ENCODE measurements at places on chromosomes 6 and 20.

DNA sequence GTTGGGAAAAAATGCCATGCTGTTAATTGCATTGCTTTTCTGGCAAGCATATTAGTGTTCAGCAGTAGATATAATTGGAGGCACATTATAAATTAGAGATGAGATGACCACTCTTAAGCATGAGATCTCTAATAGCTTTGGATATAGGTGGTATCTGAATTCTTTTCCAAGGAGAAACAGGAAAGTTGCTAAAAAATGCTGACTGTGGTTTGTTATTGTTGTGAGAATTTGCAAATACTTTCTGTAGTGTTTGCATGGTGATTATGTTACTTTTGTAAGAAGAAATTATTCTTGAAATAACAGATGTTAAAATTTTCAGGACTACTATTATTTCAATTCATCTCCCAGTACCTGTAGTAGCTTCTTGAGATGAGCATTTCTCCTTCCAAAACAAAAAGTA is 225.2 kb downstream of the TBC1D7 start:
- DNase-seq = no peak

DNA sequence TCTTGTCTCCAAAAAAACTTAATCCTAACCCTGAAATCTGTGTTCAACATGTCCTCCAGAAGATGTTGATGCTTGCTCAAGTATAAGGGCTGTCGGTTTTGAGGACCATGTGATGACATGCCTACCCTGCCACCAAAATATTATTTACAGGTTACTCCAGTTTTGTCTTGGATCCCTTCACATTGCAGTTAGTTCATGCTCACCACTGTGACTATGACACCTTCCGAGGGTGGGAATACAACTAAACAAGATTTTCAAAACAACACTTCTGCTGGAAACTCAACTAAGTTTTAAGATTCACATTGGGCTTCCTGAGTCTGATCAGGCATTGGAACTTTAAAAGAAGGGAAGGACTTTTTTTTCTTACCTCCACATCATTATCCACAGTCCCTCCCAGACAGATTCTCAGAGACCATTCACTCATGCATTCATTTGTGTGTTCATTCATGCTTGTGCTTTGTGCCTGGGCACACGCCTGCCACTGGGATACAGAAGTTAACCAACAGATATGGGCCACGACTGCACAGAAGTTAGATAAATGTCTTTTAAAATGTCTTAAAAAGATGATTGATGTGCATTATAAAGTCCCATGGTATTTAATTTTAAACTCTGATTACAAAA is 118.7 kb upstream of the GJE1 start:
- DNase-seq = no peak

DNA sequence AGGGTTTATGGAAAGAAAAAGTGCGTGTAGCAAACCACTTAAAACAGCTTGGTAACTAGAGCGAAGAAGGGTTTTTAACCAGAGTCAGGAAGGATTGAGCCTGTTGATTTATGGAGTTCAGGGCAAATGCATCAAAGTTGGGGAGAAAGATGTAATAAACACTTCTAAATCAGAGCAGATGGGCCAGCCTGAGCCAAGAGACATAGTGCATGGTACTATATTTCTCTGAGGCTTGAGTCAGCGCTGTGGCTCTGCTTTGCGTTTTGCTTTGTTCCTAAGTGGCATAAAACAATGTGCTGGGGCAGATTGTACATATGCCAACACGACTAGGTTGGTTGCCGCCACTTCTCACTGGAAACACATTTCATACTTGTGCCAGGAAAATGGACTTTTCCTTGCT is 111.3 kb downstream of the BCKDHB start:
- DNase-seq = no peak

GRCh38 chr6:706146-706545 is 13.2 kb upstream of the EXOC2 start:
- no peak for DNase-seq

DNA sequence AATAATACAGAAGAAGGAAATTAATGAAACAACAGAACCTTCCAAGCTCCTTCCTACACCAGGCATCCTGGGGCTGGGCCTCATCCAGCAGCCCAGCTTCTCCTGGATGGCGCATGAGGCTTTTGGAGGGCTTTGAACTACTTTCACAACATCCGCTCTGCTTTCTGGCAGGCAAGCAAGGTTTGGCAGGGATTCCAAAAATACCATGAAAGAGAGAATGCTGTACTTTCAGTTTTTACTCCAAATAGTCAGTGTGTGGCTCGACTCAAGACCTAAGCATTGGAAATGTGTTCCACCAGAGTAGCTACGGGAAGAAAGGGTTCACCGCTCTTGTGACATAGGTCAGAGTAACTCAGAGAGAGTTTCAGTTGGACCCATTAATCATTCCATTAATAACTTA is 125.4 kb downstream of the OPRM1 start:
- no peak for DNase-seq

GRCh38 chr6:4598384-4598995 is 177.7 kb upstream of the CDYL start:
- no peak for DNase-seq

DNA sequence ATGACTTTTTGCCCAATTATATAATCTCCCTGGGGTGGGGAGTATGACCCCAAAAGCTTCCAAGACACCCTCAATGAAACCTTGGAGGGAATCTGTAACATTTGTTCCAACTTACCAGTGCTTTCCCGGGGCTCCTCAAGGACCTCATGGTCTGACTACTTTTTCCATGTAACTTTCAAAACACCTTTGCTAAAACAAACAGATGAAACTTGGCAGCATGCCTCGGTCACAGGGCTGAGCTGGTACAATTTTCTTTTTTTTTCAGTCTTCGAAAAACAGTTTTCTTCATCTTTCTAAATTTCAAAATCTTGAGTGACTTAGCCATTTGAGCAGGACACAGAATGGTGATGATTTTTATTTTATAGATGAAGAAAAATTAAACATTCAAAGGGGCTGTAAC is 241.2 kb downstream of the BMP7 start:
- no peak for DNase-seq

DNA sequence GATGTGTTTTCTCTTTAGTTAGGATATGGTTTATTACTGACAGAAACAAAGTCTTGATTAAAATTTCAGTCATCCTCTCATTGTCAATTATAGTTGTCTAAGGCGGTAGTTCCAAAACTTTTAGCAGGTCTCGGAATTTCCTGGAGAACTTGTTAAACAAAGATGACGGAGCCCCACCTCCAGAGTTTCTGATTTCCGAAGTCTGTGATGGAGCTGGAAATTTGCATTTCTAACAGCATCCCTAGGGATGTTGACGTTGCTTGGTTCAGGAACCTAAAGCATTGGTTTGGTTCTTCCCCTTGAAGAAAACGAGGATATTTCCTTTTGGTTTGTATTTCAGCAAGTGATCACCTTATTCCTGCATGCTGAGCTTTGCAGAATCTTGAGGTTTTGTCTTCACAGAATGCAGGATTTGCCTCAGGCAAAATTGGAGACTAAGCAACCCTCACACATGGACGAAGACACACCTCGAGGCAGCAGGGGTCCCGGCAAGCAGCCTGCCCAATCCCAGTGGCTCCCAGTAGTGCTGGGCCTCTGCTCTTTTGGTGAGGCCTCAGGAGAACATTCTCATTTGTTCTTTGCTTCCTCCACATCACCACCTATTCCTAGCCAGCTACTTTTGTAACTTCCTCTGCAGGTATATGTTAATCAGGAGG is 187.1 kb upstream of the PHACTR1 start:
- DNase-seq = no peak

DNA sequence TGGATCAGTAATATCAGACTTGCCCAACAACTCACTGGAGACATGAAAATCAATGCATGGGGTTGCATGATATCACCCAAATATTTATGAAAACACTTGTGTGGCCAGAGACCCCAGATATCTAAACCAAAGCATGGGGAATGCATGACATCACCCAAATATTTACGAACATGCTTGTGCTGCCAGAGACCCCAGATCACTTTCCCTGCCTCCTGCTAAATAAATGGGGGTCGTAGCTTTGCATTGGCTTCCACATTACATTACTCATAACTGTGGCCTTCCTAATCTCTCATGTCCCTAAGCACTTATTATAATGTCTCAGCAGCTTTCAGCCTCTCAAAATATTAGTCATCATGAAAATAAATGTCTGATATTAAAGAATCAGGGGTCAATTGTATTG is 838.0 kb upstream of the DEFB115 start:
- no peak for DNase-seq

DNA sequence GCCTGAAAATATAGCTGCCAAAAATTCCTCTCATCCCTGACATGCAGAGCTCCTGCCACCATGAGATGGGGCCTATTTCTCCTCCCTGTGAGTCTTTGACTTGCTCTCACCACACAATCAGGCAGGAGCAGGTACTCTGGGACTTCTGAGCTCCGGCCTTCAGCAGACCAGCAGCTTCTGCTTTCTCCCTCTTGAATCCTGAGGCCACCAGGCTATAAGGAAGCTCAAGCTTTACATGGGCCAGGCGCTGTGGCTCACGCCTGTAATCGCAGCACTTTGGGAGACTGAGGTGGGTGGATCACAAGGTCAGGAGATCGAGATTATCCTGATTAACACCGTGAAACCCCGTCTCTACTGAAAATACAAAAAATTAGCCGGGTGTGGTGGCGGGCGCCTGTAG is 238.7 kb upstream of the RREB1 start:
- DNase-seq = no peak

DNA sequence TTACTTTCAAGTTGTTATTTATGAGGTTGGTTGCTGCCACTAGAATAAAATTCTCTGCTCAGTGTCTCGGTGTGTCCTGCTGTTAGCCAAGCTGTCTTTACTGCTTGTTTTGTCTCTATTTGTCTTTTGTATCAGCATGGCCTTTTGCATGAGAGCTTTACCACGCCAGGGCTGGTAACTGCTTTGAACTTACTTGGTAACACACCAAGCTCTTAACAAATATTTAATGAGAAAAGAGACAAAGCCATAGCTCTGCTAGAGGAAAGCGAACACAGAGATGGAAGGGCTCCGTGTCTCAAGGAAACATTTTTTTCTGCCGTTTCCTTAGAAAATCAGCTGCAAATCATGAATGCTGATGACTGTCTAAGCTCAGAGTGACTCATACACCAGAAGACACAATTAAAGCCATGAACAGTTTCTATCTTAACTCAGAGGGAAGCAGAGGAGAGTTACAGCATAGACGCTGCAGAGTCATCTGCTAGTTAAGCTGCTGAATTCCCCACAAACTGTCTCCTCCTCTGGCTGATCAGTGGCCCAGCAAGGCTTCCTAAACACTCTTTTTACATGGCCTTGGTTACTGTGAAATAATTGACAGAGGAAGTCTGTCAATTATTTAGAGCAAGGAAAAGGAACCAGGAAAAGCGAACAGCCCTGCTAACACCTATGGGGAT is 44.8 kb downstream of the AGPAT4 start:
- DNase-seq = no peak

GRCh38 chr6:148064406-148065134 is 278.1 kb upstream of the SASH1 start:
- DNase-seq = no peak

DNA sequence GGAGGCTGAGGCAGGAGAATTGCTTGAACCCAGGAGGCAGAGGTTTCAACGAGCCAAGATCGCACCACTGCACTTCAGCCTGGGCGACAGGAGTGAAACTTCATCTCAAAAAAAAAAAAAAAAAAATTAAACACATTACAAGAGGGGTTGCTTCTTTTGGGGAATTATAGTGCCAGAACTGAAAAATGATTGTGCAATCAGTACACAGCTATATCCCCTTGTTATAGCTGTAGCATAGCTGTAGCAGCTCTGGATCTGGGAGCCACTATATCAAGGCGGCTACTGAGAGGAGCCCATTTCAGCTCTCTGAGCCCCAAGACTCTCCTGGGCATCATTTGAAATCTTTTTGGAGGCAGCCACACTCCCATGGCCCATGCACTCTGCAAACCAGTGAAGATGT is 334.3 kb downstream of the TFAP2A start:
- no peak for DNase-seq

Data from DMS 273 treated with DMSO at 0.1 percent for 48 hours (cell line).